A549 treated with ZK216348 at 1 μM for 4 hours (cell line): ENCODE measurements at places on chromosomes 2 and 18. TPM values are rescaled to one million over a fixed set of nuclear protein-coding genes. Genes with fewer than 3 reads are reported as not detected.

TBC1D8 gene
- 69.0 to 106 TPM (median 90.2 TPM) in 5 replicates for total RNA-seq

ATOH8 gene
- 7.8 to 14.0 TPM (median 9.8 TPM) in 5 replicates for total RNA-seq

G6PC2 gene
- total RNA-seq: not detected in 5 replicates

SKOR2 gene
- not detected in 5 replicates for total RNA-seq

GNLY gene
- 0.38 TPM in 1 of 5 replicates, not detected in the others for total RNA-seq

ABCG8 gene
- total RNA-seq: not detected in 5 replicates

MARCO gene
- total RNA-seq: 0.14 TPM in 1 of 5 replicates, not detected in the others

CNTNAP5 gene
- not detected in 5 replicates for total RNA-seq

ANO7 gene
- 1.3 to 3.0 TPM (median 2.2 TPM) in 5 replicates for total RNA-seq

SCN7A gene
- total RNA-seq: not detected in 5 replicates

KCNIP3 gene
- total RNA-seq: 1.1 to 2.5 TPM (median 2.1 TPM) in 5 replicates

PLGLB2 gene
- 0.36 to 0.42 TPM in 2 of 5 replicates, not detected in the others for total RNA-seq

MERTK gene
- total RNA-seq: 1.5 to 1.9 TPM (median 1.7 TPM) in 5 replicates

PPP3R1 gene
- 54.3 to 90.0 TPM (median 57.3 TPM) in 5 replicates for total RNA-seq

IL36RN gene
- 0.06 to 0.13 TPM in 2 of 5 replicates, not detected in the others for total RNA-seq

UGT1A5 gene
- not detected in 5 replicates for total RNA-seq

DDX1 gene
- total RNA-seq: 119 to 170 TPM (median 131 TPM) in 5 replicates

CPLX4 gene
- not detected in 5 replicates for total RNA-seq

EPB41L3 gene
- 0.21 to 1.0 TPM (median 0.43 TPM) in 4 of 5 replicates, not detected in the other for total RNA-seq

AMER3 gene
- not detected in 5 replicates for total RNA-seq

RAX gene
- total RNA-seq: not detected in 5 replicates

STEAP3 gene
- total RNA-seq: 32.7 to 55.4 TPM (median 48.8 TPM) in 5 replicates

REG3G gene
- not detected in 5 replicates for total RNA-seq

LRATD1 gene
- 0.07 TPM in 1 of 5 replicates, not detected in the others for total RNA-seq

CACNB4 gene
- 0.06 to 0.16 TPM (median 0.07 TPM) in 3 of 5 replicates, not detected in the others for total RNA-seq

MC4R gene
- not detected in 5 replicates for total RNA-seq

FAHD2B gene
- total RNA-seq: 9.1 to 11.8 TPM (median 11.1 TPM) in 5 replicates

HAAO gene
- total RNA-seq: not detected in 5 replicates

LCT gene
- 0.04 to 0.06 TPM in 2 of 5 replicates, not detected in the others for total RNA-seq

PROKR1 gene
- not detected in 5 replicates for total RNA-seq

L3MBTL4 gene
- total RNA-seq: not detected in 5 replicates

THSD7B gene
- total RNA-seq: not detected in 5 replicates

MAPRE3 gene
- total RNA-seq: 9.2 to 13.6 TPM (median 12.7 TPM) in 5 replicates

ADAM23 gene
- total RNA-seq: 9.1 to 12.6 TPM (median 10.1 TPM) in 5 replicates

COLEC12 gene
- 0.02 to 0.05 TPM in 2 of 5 replicates, not detected in the others for total RNA-seq

PTH2R gene
- total RNA-seq: not detected in 5 replicates

DSEL gene
- total RNA-seq: 0.25 to 0.52 TPM (median 0.40 TPM) in 5 replicates

LYG2 gene
- total RNA-seq: not detected in 5 replicates

EVX2 gene
- not detected in 5 replicates for total RNA-seq

PLCL1 gene
- not detected in 5 replicates for total RNA-seq

HTR2B gene
- total RNA-seq: not detected in 5 replicates

DSG1 gene
- total RNA-seq: not detected in 5 replicates

TMEM37 gene
- total RNA-seq: 1.5 to 2.1 TPM (median 1.6 TPM) in 5 replicates

C2orf66 gene
- total RNA-seq: 0.11 TPM in 1 of 5 replicates, not detected in the others

SNORC gene
- total RNA-seq: 3.7 to 13.5 TPM (median 9.5 TPM) in 5 replicates

CAPN14 gene
- total RNA-seq: 0.06 to 0.07 TPM in 2 of 5 replicates, not detected in the others

GPR55 gene
- total RNA-seq: not detected in 5 replicates

SATB2 gene
- total RNA-seq: 2.8 to 3.8 TPM (median 3.0 TPM) in 5 replicates

UGT1A3 gene
- 0.12 to 0.19 TPM (median 0.17 TPM) in 3 of 5 replicates, not detected in the others for total RNA-seq

NR4A2 gene
- total RNA-seq: 1.4 to 3.8 TPM (median 2.1 TPM) in 5 replicates

NGEF gene
- total RNA-seq: 12.8 to 20.8 TPM (median 17.1 TPM) in 5 replicates

CHST9 gene
- not detected in 5 replicates for total RNA-seq

RND3 gene
- 48.7 to 72.5 TPM (median 58.7 TPM) in 5 replicates for total RNA-seq

TGFA gene
- total RNA-seq: 5.1 to 6.6 TPM (median 5.9 TPM) in 5 replicates
